ENCODE measurements at places on chromosomes 3 and 15.
A peak's percentile ranks its signal among the peaks of the same experiment; 100 is the strongest.

DNA sequence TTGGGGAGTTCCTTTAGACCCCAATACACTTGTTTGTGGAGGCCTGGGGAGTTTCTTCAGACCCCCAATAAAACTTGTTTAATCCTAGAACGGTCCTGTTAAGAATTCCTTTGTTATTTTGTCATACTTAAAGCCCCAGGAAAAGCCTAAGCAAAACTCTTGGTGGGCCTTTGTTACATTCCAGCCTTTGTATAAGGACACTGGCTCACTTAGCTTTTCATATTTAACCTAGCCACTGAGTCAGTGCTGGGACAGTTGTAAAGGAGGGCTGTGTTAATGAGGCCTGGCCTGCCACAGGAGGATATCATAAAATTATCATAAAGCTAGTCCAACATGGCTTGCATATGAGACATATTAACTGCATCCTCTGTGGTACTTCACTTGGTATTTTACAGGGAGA lies 760.1 kb downstream of the ZNF385D start:
- no peak for DNase-seq

- DNase-seq: peak; percentile 62
Measured at GRCh38 chr3:20043396-20043795, 3.1 kb downstream of the KAT2B start.

GRCh38 chr3:39166134-39166710 lies 12.8 kb upstream of the CSRNP1 start:
- DNase-seq: no peak

DNA sequence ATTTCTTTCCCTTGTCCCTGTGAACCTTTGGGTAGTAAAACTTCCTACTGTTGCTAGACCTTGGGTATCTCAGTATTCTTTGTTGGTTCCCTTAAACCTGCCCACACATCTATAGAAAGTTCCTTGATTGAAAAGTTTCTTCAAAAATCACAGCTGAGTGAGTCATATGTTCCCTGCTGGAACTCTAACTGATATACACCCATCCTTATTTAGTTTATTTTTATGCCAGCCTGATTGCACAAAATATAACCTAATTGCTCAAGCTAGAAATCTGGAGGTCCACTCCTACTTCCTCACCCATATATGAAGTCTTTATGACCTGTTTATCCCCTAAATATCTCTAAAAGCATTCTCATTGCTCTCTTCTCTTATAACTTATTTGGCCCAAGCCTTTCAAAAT lies 13.7 kb upstream of the GJD2 start:
- no peak for DNase-seq

- DNase-seq: no peak
Measured at GRCh38 chr3:16456784-16457415, 56.6 kb downstream of the RFTN1 start.

DNA sequence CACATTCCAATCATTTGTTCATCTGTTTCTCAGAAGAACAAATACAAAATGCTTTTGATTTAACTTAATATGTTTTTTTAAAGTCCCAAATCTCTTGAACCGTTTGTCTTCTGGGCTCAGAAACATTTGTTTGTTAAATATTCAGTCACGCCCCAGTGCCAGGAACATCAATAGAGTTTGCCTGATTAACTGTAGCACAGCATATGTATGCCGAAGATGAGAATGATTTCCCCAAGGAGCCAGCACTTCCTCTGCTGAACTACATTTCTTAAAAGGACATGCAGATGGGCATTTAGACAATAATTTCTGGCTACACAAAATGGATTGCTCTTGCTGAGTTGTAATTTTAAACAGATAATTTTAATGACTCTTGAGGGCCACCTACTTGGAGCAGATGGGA lies 191.6 kb upstream of the FAM3D start:
- no peak for DNase-seq

DNA sequence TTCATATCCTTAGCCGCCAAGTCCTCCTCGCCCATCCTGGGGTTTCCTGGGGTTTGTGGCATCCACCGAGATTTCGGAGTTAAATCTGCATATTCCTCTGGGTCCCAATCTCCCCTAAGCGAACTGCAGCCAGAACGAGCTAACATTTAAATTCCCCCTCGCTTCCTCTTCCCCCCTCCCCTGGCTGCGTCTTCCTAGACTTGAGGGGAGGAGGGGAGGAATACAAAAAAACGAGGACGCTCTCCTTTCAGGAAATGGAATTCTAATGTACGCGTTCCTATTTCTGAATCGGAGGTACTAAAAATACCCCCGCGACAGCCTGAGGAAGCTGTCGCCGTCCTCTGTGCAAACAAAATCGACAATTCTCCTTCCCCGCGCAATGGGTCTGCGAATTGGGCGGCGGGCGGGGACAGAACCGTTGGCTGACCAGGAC lies 5.6 kb downstream of the FEZF2 start:
- DNase-seq: no peak

DNA sequence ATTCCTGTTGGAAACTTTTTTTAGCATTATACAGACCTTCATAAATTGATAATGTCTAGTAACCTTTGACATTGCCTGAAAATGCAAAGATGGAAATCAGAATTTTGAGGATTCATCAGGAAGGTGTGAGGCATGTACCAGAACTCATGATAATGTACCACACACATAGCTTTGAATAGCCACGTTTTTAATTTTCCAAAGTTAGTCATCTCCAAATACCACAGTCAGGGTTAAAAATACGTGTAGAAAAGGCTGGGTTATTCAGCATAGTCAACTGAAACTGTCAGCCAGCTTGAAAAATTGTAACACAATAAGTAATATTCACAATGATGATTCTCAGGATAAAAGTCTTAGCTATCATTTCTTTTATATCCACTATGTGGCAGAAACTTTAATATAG lies 102.0 kb upstream of the THRB start:
- no peak for DNase-seq

GRCh38 chr3:195249057-195249770 lies 21.7 kb downstream of the XXYLT1 start:
- no peak for DNase-seq

- no peak for DNase-seq
Measured at GRCh38 chr3:197753263-197753662, 3.6 kb downstream of the FYTTD1 start.
